HS-5 (cell line): ENCODE measurements at places on chromosomes 16 and 17.

GRCh38 chr17:4607773-4608187, 23.5 kb downstream of the SMTNL2 start:
- DNase-seq: no peak

- no peak for DNase-seq
These were observed 10.2 kb downstream of the CNTNAP1 start for GRCh38 chr17:42692489-42692888.

DNA sequence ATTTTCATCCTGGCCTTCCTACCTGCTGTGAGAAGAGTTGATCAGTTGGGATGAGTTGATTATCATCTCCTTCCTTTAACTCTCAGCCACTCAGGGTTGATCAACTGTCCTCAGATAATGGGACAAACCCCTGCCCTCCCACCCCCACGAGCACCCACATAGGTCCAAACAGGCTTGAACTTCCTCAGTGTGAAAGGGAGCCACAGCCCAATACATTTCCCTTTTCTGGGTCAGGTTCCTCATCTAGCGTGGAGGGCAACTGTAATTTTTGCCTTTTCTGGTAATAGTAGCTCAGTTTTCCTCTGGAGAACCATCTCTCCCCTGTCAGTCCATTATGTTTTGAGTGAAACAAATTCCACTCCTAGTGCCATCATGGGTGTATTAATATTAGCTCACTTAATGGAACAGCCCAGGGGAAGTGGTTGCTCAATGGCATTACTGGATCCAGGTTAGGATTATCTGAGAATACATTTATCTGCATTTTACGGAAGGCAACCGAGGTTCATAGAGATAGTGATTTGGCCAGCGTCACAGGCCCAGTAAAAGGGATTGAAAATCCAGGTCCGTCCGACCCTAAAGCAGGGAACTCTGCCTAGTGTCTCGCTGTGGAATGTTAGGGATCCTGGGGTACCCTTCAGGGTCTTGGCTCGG, 476 bp upstream of the LPCAT2 start:
- DNase-seq: no peak

- DNase-seq: no peak
These were observed 804.5 kb upstream of the SOX9 start for GRCh38 chr17:71316176-71316897.

DNA sequence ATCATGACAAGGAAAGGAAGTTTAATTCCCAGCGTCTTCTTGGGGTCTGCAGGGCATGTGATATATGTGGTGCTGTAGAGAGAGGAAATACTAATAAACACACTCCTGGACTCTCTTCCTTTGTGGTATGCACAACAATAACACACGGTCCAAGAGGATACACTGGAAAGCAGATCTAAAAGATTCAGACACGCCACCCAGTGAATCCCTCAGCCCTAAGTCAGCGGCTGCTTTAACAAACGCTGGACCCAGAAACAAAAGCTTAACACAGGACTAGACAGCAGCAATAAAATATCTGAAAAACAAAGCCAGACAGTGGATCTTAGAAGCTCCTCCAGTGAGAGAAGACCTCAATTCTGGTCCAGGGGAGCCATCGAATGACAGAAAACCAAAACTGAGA, 13.1 kb downstream of the CFAP20 start:
- no peak for DNase-seq

DNA sequence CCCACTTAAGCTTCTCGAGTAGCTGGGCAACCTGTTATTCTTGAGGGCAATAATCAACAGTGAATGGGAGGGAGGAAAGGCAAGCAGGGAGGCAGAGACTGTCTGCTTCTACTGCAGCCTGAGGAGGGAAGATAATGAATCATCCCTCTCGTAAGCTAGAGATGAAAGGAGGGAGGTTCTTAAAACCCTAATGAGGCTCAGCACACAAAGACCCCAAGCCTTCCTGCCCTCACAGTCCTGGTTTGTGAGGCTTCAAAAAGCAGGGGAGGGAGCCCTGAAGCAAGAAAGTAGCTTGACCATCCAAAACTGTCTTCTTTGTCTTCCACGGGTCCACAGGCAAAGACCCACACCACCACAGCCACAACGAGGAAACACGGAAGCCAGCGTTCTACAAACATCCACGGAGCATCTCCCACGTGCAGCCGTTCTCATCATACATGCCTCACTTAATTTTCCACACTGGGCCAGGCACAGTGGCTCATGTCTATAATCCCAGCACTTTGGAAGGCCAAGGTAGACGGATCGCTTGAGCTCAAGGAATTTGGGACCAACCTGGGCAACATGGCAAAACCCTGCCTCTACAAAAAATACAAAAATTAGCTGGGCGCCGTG, 1.8 kb downstream of the PIK3R5 start:
- no peak for DNase-seq

GRCh38 chr17:74524653-74525464, 6.4 kb downstream of the CD300LB start:
- no peak for DNase-seq

GRCh38 chr17:1011760-1012735, 15.1 kb downstream of the TIMM22 start:
- no peak for DNase-seq

DNA sequence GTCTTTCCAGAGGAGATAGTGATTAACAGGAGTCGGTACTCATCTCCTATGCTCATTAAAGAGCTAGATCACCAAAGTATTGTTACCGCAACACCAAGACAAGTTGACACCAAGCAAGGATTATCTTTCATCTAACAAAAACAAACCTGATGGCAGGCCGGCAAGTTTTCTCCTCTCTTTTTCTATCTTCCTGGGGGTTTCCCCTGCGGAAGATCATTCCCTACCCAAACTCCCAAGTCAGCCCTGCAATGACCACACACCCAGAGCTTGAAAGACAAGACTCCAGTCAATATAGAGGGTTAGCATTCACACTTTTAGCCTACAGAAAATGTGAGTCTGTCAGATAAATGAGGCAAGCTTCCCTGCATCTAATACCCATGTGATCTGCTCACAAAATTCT, 312.1 kb downstream of the SOX9 start:
- no peak for DNase-seq

DNA sequence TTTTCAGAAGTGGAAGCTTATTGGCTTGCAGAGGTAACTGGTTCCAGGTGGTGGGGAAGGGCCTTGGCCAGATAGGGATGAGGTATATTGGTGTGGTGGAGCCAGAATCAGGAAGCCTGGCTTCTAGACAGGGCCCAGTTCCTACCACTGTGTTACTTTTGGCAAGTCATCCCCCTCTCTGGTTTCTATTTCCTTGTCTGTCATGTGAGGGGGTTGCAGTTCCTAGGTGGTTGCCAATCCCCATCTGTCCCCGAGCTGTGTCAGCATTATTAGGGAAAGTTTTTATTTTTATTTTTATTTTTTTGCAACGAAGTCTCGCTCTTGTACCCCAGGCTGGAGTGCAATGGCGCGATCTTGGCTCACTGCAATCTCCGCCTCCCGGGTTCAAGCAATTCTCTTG, 3.0 kb downstream of the SMCR8 start:
- no peak for DNase-seq

DNA sequence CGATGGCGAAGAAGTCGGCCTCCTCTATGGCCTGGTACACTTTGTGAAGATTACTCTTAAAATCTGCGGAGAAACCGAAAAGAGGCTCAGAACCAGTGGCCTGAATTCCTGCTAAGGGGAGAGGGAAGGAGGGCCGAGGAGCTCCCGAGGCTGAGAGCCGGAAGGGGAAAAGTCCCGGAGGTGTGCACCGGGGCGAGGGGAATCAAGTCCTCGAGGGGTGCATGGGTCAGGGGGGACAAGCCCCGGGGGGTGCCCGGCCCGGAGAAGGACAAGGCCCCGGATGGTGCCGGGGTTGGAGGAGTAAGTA, 495 bp downstream of the PARN start:
- DNase-seq: no peak

DNA sequence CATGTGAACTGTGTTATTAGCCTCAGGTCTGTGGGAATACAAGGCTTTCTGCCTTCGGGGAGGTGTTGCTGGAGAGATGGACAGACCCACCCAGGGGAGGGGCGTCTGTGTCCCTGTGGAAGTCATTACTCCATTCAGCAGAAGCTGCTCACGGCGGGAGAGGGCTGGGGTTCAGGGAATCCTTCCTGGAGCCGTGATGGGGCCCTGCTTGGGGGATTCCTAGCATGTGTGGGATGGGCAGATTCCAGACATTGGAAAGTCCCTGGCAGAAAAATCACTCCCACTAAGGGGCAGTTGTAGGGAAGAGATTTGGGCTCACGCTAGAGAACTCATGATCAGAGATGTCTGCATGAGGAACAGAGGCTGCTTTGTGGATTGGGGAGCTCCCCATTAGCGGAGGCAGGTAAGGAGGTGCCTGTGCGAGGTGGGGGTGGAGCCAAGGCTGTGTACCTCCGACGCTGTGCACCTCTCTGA, 56.3 kb upstream of the IL34 start:
- no peak for DNase-seq

GRCh38 chr17:57106107-57106835, 21.2 kb downstream of the AKAP1 start:
- DNase-seq: no peak

DNA sequence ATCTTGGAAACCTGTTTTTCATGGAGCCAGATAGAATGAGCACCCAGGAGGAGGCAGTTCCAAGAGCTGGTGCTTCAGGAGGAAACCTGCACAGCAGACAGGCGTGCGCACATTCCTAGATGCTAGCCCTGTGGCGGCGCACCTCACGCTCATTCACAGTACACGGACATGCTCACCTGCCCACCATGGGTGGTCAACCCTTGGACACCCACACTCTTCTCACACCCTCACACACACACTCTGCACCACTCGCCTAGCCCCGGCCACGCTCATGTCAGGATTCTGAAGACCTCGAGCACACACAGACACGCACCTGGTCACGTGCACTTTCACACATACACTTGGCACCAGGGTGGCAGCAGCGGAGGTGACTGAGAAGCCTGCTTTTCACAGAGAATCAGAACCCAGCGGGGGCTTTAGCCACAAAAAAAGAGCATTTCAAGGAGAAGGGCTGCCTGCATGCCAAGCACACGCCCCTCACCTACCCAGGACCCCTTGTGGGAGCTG, 28.6 kb downstream of the RAI1 start:
- no peak for DNase-seq

DNA sequence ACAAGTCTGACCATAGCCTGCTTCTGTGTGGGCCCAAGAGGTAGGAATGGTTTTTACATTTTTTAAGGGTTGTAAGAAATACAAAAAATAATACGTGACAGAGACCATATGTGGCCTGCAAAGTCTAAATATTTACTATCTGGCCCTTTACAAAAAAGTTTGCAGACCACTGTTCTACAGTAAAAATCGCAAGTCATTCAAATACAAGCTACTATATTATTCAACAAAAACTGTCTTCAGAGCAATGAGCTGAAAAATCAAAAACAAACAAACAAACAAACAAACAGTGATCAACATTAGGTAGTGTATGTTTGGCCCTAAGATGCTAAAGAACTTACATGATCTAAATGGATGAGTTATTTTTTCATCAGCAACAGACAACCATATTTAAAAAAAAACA, 32.5 kb downstream of the IKZF3 start:
- DNase-seq: no peak

DNA sequence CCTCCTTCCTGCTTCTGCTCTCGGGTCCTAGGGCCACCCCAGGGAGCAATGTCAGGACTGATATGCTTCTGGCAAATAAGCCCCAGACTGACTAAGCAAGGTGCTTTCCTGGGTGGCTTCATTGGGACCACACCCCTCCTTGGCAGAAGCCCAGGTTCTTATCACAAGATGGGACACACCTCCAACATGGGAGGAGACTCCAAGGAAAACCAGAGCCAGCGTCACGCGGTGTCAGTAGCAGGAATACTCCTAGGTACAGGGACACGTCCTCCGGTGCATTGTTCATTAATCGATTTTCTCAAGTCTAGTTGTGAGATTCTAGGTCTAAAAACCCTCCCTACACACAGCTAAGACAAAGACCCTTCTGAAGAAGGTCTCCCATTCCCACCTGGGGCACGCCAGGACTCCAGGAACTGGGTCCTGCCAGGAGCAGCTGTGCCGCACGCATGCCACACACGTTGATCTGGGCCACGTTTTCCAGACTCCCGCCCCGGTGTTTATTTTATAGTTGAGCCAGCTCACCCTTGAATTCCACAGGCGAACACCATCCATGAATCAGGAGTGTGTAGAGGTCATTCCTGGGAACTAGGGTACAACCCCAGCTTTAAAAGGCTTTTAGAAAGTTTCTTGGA, 30.8 kb downstream of the FA2H start:
- no peak for DNase-seq

- DNase-seq: no peak
These were observed 28.3 kb upstream of the ZNF469 start for GRCh38 chr16:88354229-88355092.

DNA sequence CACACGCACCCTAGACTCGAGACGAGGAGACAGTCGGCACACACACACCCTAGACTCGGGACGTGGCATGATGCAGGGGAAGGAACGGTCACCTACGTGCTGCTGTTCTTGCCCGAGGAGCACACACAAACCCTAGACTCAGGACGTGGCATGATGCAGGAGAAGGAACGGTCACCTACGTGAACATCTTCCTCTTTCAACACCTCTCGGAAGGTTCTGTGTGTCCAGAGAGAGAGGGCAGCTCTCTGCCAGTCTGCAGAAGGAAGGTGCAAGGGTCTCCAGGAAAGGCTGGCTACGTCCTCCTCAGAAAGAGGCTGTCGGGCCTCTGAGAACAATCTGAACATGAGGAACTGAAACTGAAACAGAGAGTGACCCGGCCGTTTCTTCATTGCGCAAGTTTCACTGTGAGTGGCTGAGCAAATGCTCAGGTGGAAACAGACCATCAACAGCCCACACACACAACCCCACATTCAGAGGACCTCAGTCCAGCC, 43.4 kb downstream of the ZNF276 start:
- no peak for DNase-seq

- DNase-seq: no peak
These were observed 4.7 kb upstream of the TPPP3 start for GRCh38 chr16:67397812-67398545.

- no peak for DNase-seq
These were observed 78.0 kb upstream of the GAS7 start for GRCh38 chr17:10276436-10276835.

- no peak for DNase-seq
These were observed 6.5 kb downstream of the NMRAL1 start for GRCh38 chr16:4467916-4468315.

- no peak for DNase-seq
These were observed 17.1 kb downstream of the SPIRE2 start for GRCh38 chr16:89845417-89845816.
